GM12892 (cell line): ENCODE measurements at places on chromosomes 2 and 18.
A peak's percentile ranks its signal among the peaks of the same experiment; 100 is the strongest.

DNA sequence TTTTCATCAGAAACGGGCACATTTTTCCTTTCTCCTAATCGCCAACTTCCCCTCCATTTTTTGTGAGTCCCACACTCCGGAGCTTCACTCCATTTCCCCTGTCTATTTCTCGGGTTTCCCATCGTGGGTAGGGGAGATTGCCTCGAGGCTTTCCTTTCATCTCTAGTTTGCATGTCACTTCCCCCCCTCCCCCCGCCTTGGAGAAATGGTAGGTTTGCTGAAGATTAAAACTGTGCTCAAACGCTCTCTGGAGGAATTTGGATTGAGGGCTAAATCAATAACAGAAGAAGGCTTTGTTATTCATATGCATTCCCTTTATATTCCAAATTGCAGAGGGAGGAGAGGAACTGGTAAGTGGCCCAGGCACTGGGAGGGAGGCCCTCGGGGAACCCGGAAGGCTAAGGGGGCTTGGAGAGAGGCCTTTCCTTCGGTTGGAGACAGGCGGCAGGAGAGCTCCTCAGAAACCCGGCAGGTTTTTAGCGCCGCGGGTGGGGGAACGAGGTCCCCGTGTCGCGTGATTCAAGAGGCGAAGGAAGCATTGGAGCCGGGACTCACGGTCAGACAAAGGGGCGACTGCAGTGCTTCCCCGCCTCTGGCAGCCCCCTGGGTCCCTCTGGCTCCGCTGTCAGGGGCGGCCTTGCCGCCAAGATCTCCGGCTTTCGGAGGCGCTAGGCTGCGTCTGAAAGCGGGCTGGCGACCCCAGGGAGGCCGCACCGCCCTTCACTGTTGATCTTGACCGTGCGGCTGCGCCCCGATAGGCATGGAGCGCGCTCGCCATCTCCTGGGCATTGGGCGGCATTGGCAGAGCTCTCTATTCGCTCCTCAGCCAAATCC lies 2.4 kb upstream of the HOXD12 start:
- peak; percentile 71 for DNase-seq

DNA sequence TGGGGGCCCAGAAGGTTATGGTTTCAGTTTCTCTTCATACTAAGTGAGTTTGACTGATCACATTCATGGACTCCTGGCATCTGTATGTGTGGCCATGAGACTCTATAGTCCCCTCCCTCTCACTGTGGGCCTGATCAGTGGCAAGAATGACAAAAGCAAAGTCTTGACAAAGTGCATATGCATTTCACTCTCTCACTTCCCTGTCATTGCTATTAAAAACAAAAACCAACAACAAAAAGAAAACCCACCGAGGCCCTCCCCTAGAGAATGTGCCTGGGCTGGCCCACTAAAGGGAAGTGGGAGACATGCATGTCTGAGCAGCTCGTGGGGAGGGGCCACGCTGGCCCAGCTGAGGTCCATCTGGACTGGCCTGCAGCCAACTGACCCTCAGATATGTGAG lies 600.1 kb upstream of the RAB6C start:
- DNase-seq: no peak

DNA sequence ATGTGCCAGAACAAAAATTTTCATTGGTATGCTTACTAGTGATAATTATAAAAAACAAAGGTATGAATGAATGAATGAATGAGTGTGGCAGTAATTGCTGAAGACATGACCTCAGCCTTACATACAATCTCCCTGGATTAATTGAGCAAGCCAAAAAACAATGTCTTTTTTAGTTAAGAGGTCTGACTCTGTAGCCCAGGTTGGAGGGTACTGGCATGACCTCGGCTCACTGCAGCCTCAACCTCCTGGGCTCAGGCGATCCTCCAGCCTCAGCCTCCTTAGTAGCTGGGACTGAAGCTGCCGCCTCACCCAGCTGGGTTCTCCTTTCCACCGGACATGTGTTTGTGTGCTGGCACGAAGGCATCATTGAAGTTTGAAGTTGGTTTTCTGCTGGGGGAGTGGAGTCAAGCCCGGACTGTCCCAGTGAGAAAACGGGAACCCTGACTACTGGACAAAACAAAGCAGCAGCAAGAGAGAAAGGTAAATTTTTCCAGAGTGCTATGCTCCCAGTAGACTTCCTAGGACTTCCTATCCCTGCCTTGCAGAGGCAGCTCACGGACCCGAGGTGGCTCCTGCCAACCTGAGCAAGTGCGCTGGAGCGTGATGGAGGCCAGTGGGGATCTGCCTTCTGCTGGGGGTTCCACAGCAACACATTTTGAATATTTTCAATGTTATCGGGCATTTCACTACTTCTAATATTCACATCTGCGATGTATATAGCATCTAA lies 6.4 kb upstream of the IMP4 start:
- no peak for DNase-seq

DNA sequence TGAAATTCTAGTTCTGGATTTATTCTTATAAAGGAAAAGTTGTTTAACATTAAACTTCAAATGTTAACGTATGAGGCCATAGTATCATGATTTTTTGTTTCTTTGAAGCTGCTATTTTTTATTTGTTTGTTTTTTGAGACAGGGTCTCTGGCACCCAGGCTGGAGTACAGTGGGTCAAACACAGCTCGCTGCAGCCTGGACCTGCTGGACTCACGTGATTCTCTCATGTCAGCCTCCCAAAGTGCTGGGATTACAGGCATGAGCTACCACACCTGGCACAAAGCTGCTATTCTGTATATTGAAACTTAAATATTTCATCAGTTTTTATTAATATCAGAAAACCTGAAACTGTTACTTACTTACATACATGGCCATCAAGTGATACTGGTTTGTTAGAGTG lies 89.5 kb upstream of the RPRM start:
- DNase-seq: no peak

- no peak for DNase-seq
Measured at GRCh38 chr2:26562811-26563645, 78.1 kb downstream of the CIB4 start.

GRCh38 chr2:50515638-50516037 lies 516.3 kb downstream of the NRXN1 start:
- no peak for DNase-seq

DNA sequence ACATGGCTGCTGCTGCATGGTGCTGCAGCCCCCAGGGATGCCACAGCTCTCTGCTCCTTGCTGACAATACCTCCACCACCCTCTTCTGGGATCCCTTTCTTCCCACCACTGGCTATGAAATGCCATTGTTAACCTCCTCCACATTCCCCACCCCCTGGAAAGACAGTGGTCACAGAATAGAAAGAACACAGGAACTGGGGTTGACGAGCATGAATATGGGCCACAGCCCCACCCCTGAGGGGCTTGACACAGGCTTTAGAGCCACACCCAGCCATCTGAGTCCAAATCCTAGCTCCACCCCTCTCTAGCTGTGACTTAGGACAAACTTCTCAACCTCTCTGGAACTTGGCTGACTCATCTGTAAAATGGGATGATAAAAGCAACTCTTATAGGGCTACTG lies 47.3 kb downstream of the TMEM163 start:
- no peak for DNase-seq
